ENCODE measurements at places on chromosomes 12 and 14.

GRCh38 chr12:92108651-92109050 is 37.0 kb downstream of the BTG1 start:
- DNase-seq: no peak

GRCh38 chr14:69214393-69214792 is 23.1 kb downstream of the EXD2 start:
- no peak for DNase-seq

GRCh38 chr12:59181196-59181777 is 261.0 kb upstream of the LRIG3 start:
- DNase-seq: no peak

DNA sequence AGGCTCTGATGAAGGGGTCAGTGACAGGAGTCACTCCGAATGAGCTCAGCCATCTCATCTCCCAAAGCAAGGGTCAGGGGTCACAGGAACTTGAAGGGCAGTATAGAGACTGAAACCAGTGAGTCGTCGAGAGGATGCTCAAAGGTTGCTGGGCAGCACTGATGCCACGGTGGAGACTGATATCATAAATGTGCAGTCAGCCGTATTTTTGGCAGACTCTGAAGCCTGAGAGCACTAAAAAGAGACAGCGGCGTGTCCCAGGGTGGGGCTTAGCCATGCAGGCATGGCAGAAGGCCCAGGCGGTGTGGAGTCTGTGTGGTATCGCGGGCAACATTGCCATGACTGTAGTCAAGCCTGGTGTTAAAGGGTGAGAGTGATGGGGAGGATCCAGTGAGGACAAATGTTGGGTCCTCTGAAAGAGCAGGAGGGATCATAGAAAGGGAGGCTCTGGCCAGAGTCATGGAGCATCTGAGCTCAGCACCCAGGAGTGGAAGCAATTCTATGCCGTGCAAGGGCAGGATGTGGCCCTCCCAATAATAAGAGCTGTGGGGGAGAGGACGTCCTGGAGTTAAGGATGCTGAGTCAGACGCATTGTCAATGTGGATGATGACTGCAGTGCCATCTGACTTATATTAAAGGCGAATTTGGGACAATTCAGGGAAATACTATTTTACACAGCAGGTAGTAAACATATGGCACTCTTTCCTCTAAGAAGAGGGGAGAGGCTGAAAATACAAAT is 241.2 kb upstream of the FKBP4 start:
- no peak for DNase-seq

- DNase-seq: no peak
Observed at GRCh38 chr14:59150990-59151389, 37.5 kb upstream of the DAAM1 start.

GRCh38 chr14:33946679-33947476 is 4.0 kb downstream of the EGLN3 start:
- no peak for DNase-seq

- peak; percentile 14 for DNase-seq
Observed at GRCh38 chr12:51171884-51172514, 936 bp downstream of the TFCP2 start.
